ENCODE measurements at places on chromosomes 12 and 14.

GRCh38 chr12:108895220-108895802 is 15.4 kb downstream of the DAO start:
- DNase-seq, result no peak

DNA sequence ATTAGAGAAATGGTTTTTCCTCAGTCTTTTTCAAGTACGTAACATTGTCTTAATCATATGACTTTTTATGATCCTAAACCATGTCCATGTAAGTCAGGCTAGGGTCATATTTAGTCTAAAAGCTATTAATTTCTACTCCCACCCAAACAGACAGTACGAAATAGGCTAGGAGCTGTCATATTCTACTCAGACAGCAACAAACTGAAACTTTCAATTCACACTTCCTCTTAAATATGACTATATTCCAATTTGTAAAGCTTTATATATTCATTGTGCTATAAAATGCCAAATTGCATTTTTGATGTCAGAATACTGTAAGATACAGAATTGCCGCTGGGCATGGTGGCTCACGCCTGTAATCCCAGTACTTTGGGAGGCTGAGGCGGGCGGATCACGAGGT is 3.5 kb downstream of the NUP37 start:
- DNase-seq, result no peak

- DNase-seq, result peak; percentile 28
Measured at GRCh38 chr12:91991399-91992187, 154.1 kb downstream of the BTG1 start.

GRCh38 chr12:128791395-128792322 is 32.1 kb downstream of the SLC15A4 start:
- DNase-seq, result peak; percentile 22

- DNase-seq, result no peak
Measured at GRCh38 chr12:65631621-65632111, 192.6 kb upstream of the HMGA2 start.

DNA sequence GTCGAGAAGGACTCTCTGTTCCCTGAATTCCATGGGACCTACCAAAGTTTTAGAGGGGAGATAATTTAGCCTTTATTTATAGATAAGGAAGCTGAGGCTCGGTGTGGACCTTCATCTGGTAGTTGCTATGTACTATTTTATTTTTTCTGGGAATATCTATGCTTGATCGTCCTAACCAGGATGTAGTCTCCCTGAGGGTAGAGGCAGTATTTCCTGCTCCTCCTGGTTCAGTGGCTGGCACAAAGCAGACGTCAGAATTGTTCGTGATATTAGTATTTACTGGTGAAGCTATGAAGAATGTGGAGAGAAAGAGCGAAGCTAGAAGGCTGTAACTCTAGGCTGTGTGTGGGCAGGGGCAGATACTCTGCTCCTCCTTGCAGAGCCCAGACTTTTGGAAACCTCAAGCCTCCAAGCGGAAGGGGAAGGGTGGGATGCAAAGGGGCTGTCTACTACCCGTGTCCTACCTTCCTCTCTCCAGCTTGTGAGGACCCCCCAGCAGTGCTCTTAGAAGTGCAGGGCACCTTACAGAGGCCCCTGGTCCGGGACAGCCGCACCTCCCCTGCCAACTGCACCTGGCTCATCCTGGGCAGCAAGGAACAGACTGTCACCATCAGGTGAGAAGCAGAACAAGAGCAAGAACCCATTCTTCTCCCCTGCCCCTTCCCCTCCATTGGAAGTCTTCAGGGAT is 1.4 kb downstream of the LRP10 start:
- DNase-seq, result no peak

DNA sequence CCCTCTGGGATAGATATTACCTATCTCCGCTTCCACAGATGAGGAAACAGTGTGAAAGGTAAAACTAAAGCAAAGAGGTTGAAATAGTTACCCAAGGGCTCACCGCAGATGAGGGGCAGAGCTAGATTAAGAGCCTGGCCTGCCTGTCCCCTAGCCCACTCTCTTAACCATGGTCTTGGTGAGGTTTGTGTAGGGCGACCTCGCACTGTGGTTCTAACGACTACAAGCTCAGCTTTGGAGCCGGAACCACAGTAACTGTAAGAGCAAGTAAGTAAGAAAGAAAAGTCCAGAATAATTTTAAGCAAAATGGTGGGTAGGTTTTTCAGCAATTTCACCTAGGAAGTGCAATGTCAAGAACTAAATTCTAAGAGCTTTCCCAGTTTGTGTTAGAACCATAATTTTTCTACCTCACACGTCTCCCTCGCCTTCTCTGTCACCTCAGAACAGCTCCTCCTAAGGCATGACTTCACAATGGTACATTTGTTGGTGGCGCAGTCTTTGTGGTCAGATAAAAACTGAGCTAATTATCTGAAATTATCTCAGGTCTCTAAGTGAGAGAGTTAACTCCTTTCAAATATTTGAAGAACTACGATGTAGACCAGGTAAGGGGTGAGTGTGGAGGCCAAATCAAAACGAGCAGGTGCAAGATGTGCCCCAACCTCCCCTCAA is 64.8 kb downstream of the DAD1 start:
- DNase-seq, result no peak

GRCh38 chr12:12442548-12443071 is 85.7 kb downstream of the BORCS5 start:
- DNase-seq, result no peak

DNA sequence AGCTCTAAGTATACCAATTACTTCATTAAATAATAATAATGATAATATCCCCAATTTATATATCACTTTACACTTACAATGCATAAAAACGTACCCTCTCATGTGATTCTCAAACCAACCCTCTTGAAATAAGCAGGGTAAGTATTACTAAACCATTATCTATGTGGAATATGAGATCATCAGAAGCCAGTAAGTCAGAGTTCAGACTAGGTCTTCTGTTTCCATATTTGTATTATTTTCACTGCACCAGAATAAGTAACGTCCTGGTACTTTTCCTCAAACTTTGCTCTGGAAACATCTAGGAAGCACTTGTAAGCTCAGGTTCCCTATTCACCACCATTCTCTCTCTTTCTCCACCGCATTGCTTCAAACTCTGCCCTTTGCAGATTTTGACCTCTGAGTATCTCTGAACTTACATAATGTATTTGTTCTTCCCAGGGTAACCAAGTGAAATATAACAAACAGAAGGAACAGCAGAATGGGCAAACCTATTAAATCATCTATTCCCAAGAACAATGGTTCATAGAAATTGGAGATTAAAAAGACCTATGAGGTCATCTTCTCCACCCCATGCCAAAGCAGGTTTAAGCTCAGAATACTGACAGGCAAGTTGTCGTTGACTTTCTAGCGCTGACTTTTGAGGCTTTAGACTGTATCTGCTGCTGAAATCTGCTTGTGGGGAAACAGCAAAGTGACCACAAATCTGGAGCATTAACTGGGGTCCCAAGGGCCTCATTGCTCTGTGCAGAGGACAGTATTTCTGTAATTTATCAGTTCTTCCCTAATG is 161.3 kb upstream of the FAR2 start:
- no peak for DNase-seq

DNA sequence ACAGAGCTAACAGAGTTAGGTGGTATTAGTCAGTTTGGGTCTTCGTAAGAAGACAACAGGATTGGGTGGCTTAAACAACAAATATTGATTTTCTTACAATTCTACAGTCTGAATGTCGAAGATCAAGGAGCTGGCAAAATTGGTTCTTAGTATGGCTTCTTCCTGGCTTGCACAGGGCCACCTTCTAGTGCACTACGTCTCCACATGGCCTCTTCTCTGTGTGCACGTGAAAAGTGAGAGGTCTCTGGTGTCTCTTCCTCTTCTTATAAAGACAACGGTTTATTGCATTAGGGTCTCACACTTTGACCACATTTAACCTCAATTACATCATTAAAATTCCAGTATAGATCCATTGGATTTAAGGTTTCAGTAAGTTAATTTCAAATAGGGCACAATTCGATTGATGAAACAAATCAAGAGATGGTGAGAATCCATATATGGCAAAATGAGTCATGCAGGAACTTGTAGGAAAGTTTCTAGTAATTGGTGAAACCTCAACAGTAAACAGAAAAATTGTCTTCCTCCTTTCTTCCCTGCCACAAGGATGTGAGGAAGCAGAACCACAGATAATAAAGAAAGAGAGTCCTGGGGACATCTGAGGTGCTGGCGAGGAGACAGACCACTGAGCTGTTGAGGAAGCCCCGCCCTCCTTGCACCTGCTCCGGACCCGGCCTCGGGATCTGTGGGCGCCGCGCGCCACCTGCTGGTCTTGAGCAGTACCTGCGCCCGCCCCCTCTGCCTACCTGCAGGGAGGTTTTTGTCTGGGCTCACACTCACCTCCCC is 846.7 kb downstream of the TMEM121 start:
- peak; percentile 79 for DNase-seq

Data from CD8-positive, alpha-beta memory T cell (primary cell).